ENCODE measurements at places on chromosomes 4 and X. TPM values are rescaled to one million over a fixed set of nuclear protein-coding genes. Genes with fewer than 3 reads are reported as not detected.

The CXCR3 gene
- total RNA-seq, result 105 TPM

- no peak for DNase-seq
Observed at GRCh38 chr4:149884529-149885181, 69.0 kb upstream of the IQCM start.

The PNMA6F gene
- total RNA-seq, result not detected

GRCh38 chr4:176654565-176655216 lies 138.0 kb downstream of the VEGFC start:
- no peak for DNase-seq

The GPR82 gene
- total RNA-seq, result 0.97 TPM

GRCh38 chr4:176436293-176436973 lies 116.7 kb downstream of the SPCS3 start:
- no peak for DNase-seq

DNA sequence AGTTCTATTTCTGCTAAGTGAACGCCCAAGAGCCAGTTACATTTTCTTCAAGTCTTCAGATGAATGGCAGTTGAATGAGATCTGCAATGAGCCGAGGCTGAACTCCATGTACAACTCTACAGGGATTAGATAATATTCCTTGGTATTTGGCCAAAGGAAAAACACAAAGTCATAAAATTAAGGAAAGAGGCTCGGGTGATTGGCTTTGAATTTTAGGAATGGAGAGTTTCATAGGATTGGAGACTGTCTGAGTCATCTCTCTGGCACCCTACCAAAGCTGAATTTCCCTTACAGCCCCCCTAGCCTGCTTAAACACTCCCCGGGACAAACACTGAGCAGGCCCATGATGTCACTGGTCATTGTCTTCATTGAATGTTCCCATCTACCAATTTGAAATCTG lies 188.0 kb upstream of the C1QTNF7 start:
- no peak for DNase-seq

GRCh38 chr4:180153587-180153986 lies 2089.6 kb upstream of the TENM3 start:
- DNase-seq, result no peak

DNA sequence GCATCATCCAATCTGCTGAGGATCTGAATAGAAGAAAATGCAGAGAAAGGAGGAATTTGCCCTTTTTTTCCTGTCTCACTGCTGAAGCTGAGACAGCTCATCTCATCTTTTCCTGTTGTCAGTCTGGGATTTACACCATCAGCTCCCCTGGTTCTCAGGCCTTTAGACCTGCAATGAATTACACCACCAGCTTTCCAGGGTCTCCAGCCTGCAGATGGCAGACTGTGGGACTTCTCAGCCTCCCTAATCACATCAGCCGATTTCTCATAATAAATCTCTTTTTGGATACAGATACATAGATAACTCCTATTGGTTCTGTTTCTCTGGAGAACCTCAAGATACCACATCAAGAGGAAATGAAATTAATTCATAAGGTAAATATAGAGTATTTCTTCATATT lies 134.6 kb upstream of the MAB21L2 start:
- no peak for DNase-seq

- no peak for DNase-seq
Observed at GRCh38 chrX:11470250-11470974, 177.2 kb downstream of the AMELX start.

GRCh38 chrX:40479777-40480318 lies 100.9 kb upstream of the ATP6AP2 start:
- DNase-seq, result no peak

GRCh38 chr4:69044247-69044646 lies 52.0 kb upstream of the UGT2B7 start:
- DNase-seq, result no peak

The AKAP14 gene
- total RNA-seq, result not detected

The KIF4A gene
- 27.9 TPM for total RNA-seq

- no peak for DNase-seq
Observed at GRCh38 chrX:107485013-107485412, 35.6 kb downstream of the FRMPD3 start.

The MORC4 gene
- 7.7 TPM for total RNA-seq

DNA sequence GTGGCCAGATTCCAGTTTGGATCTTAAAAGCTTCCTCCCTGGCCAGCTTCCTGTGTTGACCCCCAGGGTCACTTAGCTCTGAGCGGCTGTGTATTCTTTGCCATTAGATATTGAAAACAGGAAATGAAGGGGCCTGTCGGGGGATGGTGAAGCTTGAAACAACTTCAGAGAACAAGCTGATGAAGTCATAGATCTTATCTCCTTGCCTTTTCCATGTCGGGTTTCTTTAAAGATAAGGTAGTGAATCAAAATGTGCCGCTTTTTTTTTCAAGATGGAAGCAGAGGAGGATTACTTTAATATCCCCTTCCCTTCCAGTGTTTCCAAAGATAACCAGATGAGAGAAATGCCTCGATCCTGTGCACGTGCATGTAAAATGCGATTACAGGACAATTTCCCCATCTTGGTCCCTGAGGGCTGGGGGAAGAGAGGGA lies 508.5 kb downstream of the MID1IP1 start:
- DNase-seq, result no peak

GRCh38 chr4:109728385-109728784 lies 1.5 kb downstream of the PLA2G12A start:
- DNase-seq, result no peak
